ENCODE measurements at places on chromosomes 4 and X. TPM values are rescaled to one million over a fixed set of nuclear protein-coding genes. Genes with fewer than 3 reads are reported as not detected.

DNA sequence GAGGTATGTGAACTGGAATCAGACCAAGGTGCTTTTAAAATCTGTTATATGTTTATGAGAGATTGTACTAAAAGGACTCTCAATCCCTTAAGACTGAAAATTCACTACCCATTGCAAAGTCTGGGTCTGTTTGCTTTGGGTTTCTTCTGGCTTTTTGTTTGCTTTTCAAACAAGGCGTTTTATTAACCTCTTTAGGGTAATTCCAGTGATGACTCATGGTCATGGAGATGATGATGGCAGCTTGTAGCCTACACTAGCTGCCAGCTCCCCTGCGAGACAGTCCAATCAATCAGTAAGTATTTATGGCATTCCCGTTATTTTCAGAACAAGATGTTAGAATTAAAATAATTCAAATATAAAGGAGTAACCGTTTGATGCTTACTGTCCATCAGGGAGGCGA, 643.8 kb upstream of the FTHL17 start:
- DNase-seq = no peak
- no peaks in the 10 kb centered on the region for H3K27me3 ChIP-seq
- no peaks in the 10 kb centered on the region for H3K36me3 ChIP-seq
- no peaks in the 10 kb centered on the region for H3K4me1 ChIP-seq
- H3K27ac ChIP-seq = no peak overlapping the region

DNA sequence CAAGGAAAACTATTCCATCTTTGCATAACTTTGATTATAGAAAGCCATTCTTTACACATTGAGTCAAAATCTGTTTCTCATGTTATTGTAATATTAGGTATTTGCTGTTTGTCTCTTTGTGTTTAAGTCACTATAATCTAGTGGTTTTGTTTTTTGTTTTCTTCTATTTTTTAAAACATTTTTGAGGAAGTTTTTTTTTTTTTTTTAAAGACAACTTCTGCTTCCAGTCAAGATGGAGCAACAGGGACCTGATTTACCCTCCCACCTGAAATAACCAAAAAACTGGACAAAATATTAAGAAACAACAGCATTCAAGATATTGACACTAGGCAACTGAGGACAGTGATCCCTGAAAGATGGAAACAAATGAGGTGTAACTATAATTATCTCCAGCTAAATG, 18.4 kb upstream of the NSUN7 start:
- H3K4me1 ChIP-seq = no peaks in the 10 kb centered on the region
- H3K27me3 ChIP-seq = no peaks in the 10 kb centered on the region
- DNase-seq = no peak
- no peaks in the 10 kb centered on the region for H3K36me3 ChIP-seq

DNA sequence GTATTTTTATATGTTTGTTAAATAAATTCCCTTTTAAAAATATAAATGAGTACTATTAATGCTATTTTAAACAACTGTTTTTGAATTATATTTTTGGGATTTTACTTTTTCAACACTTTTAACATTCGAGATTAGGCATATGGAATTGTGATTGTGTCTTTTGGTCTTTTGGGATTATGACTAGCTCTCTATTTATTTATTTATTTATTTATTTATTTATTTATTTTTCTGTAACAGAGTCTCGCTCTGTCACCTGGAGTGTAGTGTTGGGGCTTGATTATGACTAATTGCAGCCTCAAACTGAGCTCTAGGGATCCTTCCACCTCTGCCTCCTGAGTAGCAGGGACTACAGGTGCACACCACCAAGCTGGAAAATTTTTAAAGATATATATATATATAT, 1101.6 kb downstream of the FAM133A start:
- H3K27ac ChIP-seq = no peak overlapping the region
- no peaks in the 10 kb centered on the region for H3K27me3 ChIP-seq
- no peak for DNase-seq

DNA sequence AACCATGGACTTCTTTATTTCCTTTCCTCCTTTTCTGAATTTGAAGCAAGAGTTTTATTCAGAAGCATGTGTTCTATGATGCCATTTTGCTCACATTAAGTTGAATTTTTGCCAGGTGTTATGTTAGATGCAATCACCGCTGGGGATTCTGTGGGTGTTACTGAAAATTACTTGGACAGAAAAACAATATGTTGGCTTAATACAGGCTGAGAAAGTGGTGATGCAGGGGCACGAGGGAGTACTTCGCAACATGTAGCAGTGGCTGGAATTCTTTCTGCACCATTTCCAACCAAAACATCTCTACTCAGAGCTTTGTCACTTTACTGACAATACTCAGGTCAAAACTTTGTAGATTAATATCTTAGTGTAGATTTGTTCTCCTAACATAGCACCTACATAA, 109.2 kb upstream of the PCDH18 start:
- no peaks in the 10 kb centered on the region for H3K27me3 ChIP-seq
- H3K27ac ChIP-seq = no peak overlapping the region
- no peak for DNase-seq
- no peaks in the 10 kb centered on the region for H3K36me3 ChIP-seq

DNA sequence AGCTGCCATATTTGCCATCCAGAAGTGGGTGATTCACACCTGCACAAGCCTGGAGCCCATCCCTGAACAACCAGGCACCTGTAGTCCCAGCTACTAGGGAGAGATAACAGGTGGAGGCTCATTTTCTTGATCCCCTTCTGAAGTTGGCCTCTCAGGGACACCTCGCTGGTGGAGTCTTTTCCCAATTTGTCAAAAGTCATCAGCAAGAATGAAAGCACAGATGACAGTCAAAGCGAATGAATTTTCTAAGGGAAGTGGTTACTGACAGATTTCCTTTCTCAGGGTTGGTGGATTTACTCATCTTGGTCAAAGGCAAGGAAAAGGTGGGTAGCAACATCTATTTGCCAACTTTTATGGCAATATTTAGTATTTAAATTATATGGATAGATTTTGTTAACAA, 36.5 kb downstream of the FGFBP1 start:
- H3K27me3 ChIP-seq = peaks cover 14% of the 10 kb centered on the region
- no peak for DNase-seq
- no peaks in the 10 kb centered on the region for H3K4me1 ChIP-seq
- no peaks in the 10 kb centered on the region for H3K36me3 ChIP-seq
- H3K4me3 ChIP-seq = no peak overlapping the region
- no peak overlapping the region for H3K27ac ChIP-seq

- no peak overlapping the region for H3K4me3 ChIP-seq
- H3K27ac ChIP-seq = no peak overlapping the region
- no peaks in the 10 kb centered on the region for H3K36me3 ChIP-seq
- no peaks in the 10 kb centered on the region for H3K4me1 ChIP-seq
These were observed 24.8 kb upstream of the CYP2U1 start for GRCh38 chr4:107906458-107907100.

DNA sequence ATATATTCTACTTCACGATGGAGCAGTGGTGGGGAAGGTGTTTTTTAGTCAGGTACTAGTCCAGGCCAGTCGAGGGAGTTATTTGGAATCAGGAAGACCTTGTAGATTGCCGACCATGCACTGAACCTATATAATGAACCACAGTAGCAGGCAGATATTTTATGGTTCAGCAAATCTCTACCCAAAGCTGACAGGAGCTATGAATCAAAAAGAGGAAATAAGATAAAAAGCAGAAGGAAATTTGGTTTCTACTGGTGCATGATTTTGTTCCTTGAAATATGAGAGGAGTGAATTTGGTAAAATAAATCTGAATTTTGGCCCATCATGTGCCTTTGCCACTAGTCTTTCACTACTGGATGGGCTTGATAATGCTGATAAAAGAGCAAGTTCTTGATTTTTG, 924.3 kb upstream of the DIAPH2 start:
- H3K4me1 ChIP-seq = no peaks in the 10 kb centered on the region
- H3K4me3 ChIP-seq = no peak overlapping the region
- H3K27me3 ChIP-seq = no peaks in the 10 kb centered on the region
- DNase-seq = no peak
- no peak overlapping the region for H3K27ac ChIP-seq

GRCh38 chrX:14932136-14932535, 58.9 kb downstream of the MOSPD2 start:
- no peaks in the 10 kb centered on the region for H3K4me1 ChIP-seq
- no peak overlapping the region for H3K27ac ChIP-seq
- no peak for DNase-seq
- no peaks in the 10 kb centered on the region for H3K27me3 ChIP-seq
- no peaks in the 10 kb centered on the region for H3K36me3 ChIP-seq
- no peak overlapping the region for H3K4me3 ChIP-seq

- H3K27ac ChIP-seq = no peak overlapping the region
- H3K36me3 ChIP-seq = no peaks in the 10 kb centered on the region
- DNase-seq = no peak
- no peak overlapping the region for H3K4me3 ChIP-seq
These were observed 25.2 kb downstream of the DDIT4L start for GRCh38 chr4:100164808-100165760.

GRCh38 chr4:121439669-121440068, 58.9 kb upstream of the QRFPR start:
- no peaks in the 10 kb centered on the region for H3K4me1 ChIP-seq
- H3K27ac ChIP-seq = no peak overlapping the region
- no peak overlapping the region for H3K4me3 ChIP-seq
- H3K27me3 ChIP-seq = no peaks in the 10 kb centered on the region
- no peak for DNase-seq

DNA sequence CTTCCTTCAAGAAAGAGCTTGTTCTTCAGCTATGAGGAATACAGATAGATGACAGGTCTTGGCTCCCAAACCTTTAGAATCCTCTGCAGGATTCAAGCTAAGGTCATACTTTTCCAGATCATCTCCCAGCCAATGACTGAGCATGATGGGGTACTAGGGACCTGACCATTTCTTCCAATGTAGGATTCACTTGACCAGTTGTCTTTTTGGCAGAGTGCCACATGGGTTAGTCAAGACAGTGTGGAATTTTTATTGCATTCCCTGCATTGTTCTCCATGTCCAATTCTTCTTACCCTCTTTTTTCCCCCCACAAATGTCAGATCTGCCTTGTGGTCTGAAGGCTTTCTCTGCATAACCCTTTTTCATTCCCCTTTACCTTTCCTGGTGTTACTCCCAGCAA, 99.5 kb downstream of the CCSER1 start:
- no peaks in the 10 kb centered on the region for H3K4me1 ChIP-seq
- no peak overlapping the region for H3K4me3 ChIP-seq
- DNase-seq = no peak
- H3K36me3 ChIP-seq = no peaks in the 10 kb centered on the region
- H3K27ac ChIP-seq = no peak overlapping the region
- no peaks in the 10 kb centered on the region for H3K27me3 ChIP-seq

DNA sequence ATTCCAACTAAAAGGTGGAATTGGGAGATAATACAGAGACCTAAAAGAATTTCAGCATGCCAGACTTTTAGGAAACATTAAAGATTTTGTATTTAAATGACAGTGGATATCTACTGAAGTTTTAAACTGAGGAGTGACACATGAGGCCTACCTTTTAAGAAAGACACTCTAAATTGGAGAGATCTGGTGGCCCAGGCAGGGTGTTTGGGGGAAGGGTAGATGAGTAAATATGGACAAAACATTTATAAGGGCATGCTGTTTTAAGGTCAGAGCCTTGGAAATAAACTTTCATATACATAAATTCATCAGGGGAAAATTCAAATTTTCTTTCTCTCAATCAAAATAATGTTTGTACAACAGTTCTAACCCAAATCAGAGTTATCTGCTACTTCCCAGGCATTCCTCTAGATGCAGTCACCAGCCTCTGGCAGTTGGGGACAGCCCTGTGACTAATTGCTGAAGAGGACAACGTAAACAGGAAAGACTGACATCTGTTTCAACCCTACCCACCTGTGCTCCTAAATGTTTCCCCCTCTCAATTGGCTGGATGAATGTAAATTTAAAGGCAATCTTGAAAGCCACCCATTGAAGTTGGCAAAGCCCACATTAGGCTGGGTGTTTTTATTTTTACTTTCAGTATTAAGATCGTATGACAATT, 1646.9 kb upstream of the ADGRL3 start:
- no peaks in the 10 kb centered on the region for H3K36me3 ChIP-seq
- H3K4me3 ChIP-seq = no peak overlapping the region
- no peaks in the 10 kb centered on the region for H3K27me3 ChIP-seq
- no peak overlapping the region for H3K27ac ChIP-seq
- no peak for DNase-seq
- H3K4me1 ChIP-seq = no peaks in the 10 kb centered on the region

DNA sequence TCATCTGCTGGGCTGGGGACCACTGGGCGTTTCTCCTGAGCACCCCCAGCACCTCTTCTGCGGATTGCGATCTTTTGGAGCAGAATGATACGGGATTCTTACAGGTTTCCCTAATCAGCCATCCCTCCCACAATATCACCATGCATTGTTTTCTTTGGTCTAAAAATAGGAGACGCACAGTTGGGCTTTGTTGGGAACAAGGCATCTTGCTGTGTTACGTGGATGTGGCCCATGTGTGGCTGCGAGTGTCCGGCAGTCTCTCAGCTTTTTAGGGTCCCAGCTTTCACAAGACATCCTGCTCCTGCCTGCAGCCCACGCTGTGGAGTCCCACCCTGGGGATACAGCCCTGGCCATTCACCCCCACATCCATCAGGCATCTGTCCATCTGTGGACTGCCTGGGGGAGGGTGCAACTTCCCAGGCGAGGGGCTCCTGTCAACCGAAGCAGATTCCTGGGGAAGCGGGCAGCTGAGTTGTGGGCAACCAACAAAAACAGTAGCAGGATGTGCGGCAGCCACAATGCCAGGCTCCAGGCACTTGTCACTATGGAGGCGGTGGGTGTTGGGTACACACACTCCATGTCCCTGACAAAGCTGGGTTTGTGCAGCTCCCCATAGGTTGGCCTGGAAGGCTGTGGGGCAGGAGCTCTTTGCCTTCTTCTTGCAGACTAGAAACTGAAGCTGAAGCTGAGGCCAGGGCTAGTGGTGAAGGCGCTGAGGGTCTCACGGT, 185.5 kb upstream of the PSAPL1 start:
- no peak for DNase-seq
- H3K4me3 ChIP-seq = no peak overlapping the region
- no peaks in the 10 kb centered on the region for H3K36me3 ChIP-seq
- no peaks in the 10 kb centered on the region for H3K4me1 ChIP-seq
- H3K27me3 ChIP-seq = no peaks in the 10 kb centered on the region
- no peak overlapping the region for H3K27ac ChIP-seq

GRCh38 chrX:38896724-38897298, 95.6 kb downstream of the MID1IP1 start:
- H3K27me3 ChIP-seq = no peaks in the 10 kb centered on the region
- no peak for DNase-seq
- no peak overlapping the region for H3K27ac ChIP-seq

GRCh38 chrX:134173541-134174272, 63.3 kb upstream of the CCDC160 start:
- peak overlapping the region; percentile 19 for H3K4me3 ChIP-seq
- peaks cover 7% of the 10 kb centered on the region for H3K4me1 ChIP-seq
- H3K27me3 ChIP-seq = peaks cover 12% of the 10 kb centered on the region
- DNase-seq = no peak
- no peaks in the 10 kb centered on the region for H3K36me3 ChIP-seq

DNA sequence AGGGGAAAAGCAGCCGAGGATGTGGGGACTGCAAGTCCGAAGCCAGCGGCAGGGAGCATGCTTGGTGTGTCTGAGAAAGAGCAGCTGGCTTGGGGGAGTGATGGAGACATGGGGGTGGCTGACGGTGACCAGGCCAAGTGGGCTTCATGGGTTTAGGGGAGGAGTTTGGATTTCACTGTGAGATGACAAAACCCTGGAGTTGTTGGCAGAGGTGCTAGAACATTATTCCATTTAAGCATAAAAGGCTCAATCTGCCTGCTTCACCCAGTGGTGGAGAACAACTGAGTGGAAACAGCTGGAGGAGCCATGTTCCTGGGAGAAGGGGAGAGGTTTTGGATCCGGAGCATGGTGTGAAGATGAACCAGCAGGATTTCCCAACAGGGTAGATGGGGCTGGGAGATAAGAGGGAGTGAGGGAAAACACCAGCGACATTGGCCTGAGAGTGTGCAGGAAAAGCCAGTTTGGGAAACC, 318.0 kb upstream of the TAPT1 start:
- no peaks in the 10 kb centered on the region for H3K27me3 ChIP-seq
- no peak for DNase-seq
- no peaks in the 10 kb centered on the region for H3K4me1 ChIP-seq

LRAT gene
- total RNA-seq = not detected

WNK3 gene
- not detected for total RNA-seq

CXCL1 gene
- total RNA-seq = not detected

TEX11 gene
- total RNA-seq = not detected
